Cerebellum (tissue), 4 donors: ENCODE measurements at places on chromosomes 7 and 10.

DNA sequence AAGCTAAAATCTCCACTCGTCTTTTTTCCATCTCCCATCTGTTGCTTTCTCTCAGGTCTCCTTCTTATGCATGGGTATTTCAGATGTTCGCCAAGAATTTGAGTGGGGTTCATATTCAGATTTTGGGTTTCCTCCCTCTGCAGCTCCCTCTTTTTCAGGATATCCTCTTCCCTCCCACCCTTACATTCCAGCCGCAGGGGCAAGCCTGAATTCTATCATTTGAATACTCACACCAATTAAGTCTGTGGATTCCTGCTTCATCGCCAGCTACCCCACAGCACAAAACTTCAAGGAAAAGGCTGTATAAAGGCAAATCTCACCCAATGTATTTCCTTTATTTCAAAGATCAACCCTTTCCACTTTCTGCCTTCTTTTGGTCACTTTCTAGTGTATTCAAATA, 41.6 kb upstream of the FOXI2 start:
- DNase-seq: no peak

DNA sequence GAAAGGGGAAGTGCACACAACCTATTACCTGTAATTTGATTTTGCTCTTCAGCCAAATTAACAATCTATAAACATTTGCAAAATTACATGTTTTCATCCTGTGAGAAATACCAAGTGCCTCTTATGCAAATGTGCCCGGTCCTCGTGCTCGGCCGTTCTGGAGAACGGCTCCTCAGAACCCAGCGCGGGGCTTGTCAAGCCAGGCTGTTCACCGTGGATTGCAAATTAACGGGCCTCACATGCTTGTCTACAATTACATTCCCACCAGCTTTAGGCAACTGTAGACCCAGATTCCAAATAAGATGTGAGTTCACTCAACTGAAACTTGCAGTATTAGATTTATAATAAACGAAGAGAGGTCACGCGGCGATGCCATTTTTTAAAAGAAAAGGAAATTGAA, 8.8 kb downstream of the FOXL3 start:
- no peak for DNase-seq

- no peak for DNase-seq
Observed at GRCh38 chr10:87826653-87827052, 8.6 kb upstream of the ATAD1 start.

DNA sequence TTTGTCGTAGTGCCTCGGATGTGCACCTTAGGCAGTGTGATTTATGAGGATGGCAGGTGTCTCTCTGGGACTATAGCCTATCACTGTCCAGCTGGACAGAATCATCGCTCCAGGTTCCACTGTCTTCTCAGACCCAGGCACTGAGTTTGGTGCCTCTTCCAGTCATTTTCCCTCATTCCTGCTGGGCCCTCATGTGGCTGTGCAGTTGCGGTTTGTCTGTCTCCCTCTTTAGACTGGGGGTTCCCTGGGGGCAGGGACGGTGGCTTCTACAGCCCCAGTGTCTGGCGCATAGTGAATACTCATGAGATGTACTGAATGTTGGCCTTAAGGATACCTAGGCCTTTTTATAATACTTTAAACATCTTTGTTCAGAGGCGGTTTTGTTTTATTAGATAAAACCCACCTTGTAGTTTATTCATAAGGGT, 28.9 kb downstream of the CCM2 start:
- no peak for DNase-seq

DNA sequence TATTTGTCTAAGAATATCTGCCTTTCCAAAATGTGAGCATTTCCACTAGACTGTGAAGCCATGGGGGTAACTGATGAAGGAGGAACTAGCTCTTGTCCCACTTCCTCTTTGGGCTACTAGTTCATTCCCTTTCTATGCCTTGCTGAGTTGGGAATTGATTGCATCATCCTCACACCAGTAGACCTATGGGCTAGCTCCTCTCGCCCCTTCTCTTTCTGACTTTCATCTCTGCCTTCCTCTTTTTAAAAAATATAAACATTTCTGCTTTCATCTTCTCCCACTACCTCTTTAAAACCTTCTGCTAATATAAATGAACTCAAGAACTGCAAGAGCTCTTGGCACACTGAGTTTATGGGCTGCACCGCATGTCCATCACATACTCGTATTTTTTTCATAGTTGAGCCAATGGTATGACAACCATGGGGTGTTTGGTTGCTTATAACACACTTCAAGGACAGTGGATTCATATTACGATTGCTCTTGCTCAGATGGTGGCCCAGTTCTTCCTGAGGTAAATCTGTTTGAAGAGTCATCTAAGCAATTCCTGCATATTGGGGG, 182.0 kb downstream of the REEP3 start:
- no peak for DNase-seq

GRCh38 chr10:63642808-63643207, 121.6 kb downstream of the REEP3 start:
- no peak for DNase-seq

DNA sequence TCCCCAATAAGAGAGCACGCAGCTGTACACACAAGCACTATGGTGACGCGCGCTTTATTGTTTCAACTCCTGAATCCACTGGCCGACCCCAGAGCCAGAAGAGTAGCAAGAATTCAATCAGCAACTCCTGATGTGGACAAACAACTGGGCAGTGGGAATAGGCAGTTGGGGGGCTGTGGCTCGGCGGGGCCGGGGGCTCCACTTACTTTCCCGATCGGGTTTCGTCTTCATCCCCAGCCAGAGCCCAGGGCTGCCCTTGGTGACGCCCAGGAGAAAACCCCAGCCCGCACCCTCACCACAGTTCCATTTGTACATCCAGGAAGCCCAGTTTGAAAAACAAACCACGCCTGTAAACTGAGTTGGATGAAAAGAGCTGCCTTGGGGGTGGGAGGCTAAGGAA, 38.7 kb downstream of the DAGLB start:
- no peak for DNase-seq

DNA sequence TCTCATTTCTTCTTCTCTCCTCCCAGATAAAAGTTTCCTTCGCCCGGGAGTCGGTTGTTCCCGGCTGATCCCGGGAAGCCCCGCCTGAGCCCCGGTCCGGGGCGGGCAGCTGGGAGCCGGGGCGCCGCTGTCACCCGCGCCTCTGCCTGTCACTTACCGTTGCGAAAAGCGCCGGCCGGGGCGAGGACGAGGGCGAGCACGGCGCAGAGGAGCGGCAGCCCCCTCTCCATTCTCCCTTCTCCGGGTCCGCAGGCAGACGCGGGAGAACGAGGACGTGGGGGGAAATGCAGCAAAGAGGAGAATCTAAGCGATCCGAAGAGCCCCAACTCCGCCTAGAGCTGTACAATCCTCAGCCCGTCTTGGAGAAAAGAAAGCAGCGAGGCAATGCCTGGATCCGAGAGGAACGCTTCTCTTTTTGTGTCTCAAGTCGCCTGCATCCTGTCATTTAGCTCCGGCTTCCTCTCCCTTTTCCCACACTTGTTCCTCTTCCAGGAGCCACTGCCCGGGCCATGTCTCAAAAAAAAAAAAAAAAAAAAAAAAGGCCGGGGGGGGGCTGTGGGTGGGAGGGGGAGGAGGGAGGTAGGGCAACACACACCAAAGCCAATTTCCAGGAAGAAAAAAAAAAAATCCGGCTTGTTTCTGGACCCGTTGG, at the start of gene NRP1:
Gene NRP1, minus strand, starts transcription at position 515 of the 652 bp plus-strand sequence. Its CDS starts 285 bp downstream, at position 230.
- no peak for DNase-seq

GRCh38 chr10:87864496-87865059, 1.2 kb downstream of the PTEN start:
- DNase-seq: peak; percentile 20

- DNase-seq: no peak
Observed at GRCh38 chr7:137940656-137941518, 61.0 kb downstream of the CREB3L2 start.

DNA sequence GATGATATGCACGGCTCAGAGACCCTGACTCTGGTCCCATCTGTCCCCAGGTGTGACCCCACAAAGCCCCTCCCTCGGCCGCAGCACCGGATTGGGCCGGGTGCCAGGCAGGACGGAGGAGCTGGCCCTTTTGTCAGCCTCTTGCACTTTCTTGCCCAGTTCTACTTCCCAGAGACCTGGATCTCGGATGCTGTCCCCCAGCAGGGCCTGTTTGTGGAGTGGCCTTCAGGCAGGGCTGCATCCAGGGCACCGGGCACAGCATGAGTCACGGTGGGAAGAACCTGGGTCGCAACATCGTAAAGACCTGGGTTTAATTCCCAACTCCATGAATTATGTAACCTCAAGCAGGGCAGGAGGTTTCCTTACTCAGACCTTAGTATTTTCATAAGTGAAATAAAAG, 158.4 kb upstream of the SH2B2 start:
- DNase-seq: no peak

- DNase-seq: no peak
Observed at GRCh38 chr10:119177708-119178371, 772 bp downstream of the PRDX3 start.

DNA sequence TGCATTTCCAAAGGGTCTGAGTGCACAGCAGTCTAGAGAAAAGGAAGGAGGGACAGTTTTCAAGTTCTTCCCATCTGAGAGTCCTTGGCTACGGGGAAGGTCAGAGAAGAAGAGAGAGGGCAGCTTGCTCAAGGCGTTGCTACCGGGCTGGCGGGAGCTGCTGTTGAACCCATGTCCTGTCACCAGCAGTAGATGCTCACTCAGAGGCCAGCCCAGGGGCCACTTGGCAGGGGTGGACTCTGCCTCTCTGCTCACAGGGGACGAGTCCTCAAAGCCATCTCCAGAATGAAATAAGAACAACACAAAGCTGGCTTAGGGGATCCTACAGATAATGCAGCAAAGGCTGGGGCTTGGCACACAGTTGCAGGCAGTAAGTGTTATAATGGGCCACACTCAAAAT, 231.5 kb downstream of the TNS3 start:
- no peak for DNase-seq

GRCh38 chr7:125316466-125316865, 386.8 kb upstream of the POT1 start:
- no peak for DNase-seq

DNA sequence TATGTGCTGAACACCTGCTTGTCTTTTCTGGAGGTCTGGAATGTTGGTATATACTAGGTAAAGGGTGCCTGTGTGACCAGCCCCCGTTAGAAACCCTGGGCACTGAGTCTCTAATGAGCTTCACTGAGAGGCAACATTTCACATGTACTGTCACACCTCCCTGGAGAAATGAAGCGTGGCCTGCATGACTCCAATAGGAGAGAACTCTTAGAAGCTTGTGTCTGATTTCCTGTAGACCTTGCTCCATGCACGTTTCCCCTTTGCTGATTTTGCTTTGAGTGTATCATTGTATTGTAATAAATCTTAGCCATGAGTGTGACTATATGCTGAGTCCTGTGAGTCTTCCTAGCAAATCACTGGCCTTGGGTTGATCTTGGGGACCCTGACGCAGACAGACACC, 82.8 kb downstream of the PPP1R3C start:
- no peak for DNase-seq

DNA sequence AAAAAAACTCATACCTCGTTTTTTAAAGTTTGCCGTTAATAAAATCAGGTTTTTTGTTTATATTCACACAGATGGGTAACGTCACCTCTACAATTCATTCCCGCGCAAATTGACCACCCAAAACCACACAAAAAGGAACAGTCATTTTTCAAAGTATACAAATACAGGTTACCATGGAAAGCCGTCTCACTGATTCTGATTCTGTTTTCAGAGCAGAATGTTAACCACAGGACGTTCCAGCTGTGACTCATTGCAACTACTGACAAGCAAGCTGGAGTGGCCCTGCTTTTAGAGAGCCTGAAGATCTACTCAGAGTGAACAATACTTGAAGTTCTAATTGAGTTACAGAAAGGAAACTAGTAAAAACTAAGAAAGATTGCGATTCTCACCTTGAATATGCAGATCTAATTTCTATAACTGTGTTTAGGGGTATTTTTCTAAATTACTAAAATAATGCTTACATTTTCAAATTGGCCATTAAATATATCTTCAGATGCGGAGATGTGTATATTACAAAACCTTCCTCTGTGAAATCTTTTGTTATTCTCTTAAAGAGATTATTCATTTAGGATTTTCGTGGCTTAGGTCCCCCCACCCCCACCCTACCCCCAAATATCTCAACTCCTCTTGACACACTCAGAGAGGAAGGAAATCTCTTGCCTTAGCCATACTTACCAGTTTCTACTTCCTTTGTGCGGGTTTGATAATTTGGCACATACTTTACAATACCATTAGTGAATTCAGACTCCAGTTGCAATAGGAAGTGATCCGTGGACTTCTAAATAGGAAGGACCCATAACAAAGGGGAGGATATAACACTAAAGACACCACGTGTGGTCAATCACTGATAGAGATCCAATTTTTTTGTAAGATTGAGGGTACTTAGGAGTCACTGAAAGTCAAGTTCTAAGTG, 106.0 kb downstream of the CUBN start:
- no peak for DNase-seq

- DNase-seq: no peak
Observed at GRCh38 chr7:15594461-15594860, 32.6 kb upstream of the AGMO start.
